Cardiac septum (tissue), 1 donor: ENCODE measurements at places on chromosomes 11 and 22. TPM values are rescaled to one million over a fixed set of nuclear protein-coding genes. Genes with fewer than 3 reads are reported as not detected.

GRCh38 chr11:64275841-64276240, 8.6 kb downstream of the BAD start:
- no peak for DNase-seq

The FAM83F gene
- 2.3 TPM for total RNA-seq

- DNase-seq, result no peak
Measured at GRCh38 chr11:43784301-43784700, 96.3 kb upstream of the ALKBH3 start.

GRCh38 chr22:19060356-19061009, 61.7 kb downstream of the DGCR2 start:
- DNase-seq, result no peak

The TBRG1 gene
- 21.3 TPM for total RNA-seq
